Vagina (tissue), 2 donors: ENCODE measurements at places on chromosomes 13 and 19.

GRCh38 chr13:28320884-28321574, 173.9 kb downstream of the FLT1 start:
- no peak for DNase-seq

- no peak for DNase-seq
Measured at GRCh38 chr13:73090823-73091187, 32.0 kb downstream of the KLF5 start.

- no peak for DNase-seq
Measured at GRCh38 chr13:40306817-40307216, 359.6 kb downstream of the FOXO1 start.

- no peak for DNase-seq
Measured at GRCh38 chr19:41784312-41784711, 12.1 kb upstream of the CEACAM3 start.

DNA sequence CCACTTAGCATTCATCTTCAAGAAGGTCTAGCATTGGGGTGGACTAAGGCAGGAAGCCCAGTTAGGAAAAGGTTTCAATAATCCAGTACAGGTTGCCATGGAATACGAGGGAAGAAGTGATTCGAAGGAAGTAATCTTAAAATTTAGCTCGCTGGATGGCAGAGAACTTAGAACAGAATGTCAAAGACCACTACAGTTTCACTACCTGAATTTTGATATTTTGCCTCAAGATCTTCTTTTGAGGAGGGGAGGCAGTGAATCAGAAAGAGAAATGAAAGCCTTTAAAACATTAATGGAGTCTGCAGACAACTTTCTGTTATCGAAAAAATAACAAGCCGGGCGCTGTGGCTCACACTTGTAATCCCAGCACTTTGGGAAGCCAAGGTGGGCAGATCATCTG, 7.0 kb upstream of the RAB8A start:
- DNase-seq = no peak

DNA sequence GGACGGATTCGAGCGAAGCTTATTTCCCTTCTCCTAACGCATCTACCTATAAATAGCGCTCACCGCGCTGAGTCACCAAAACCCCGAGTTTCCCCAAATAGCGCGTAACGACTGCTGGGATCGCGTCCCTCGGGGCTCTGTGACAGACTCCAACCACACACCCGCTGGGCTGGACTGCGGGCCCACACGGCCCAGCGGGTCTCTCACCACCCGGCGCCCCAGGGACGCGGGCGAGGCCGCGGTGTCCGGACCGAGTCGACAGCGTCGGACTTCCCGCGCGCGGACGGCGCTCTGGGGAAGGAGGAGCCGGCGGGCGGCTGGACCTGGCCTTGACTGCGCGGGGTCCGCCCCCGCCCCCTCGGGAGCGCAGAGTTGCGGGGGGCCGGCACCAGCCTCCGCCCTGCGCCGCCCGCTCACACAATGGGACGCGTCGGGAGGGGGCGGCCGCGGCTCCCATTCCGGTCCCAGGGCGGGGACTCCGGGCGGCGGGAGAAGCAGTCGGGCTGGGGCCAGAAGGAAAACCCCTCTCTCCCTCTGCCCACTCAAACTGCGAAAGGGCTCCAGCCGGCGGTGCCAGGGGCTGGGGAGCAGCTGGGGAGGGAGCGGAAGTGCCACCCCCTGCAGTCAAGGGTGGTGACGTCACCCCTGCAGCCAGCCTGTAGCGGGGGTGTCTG, 108.8 kb downstream of the KCNRG start:
- DNase-seq = no peak

- no peak for DNase-seq
Measured at GRCh38 chr13:33550885-33551284, 265.3 kb upstream of the STARD13 start.

DNA sequence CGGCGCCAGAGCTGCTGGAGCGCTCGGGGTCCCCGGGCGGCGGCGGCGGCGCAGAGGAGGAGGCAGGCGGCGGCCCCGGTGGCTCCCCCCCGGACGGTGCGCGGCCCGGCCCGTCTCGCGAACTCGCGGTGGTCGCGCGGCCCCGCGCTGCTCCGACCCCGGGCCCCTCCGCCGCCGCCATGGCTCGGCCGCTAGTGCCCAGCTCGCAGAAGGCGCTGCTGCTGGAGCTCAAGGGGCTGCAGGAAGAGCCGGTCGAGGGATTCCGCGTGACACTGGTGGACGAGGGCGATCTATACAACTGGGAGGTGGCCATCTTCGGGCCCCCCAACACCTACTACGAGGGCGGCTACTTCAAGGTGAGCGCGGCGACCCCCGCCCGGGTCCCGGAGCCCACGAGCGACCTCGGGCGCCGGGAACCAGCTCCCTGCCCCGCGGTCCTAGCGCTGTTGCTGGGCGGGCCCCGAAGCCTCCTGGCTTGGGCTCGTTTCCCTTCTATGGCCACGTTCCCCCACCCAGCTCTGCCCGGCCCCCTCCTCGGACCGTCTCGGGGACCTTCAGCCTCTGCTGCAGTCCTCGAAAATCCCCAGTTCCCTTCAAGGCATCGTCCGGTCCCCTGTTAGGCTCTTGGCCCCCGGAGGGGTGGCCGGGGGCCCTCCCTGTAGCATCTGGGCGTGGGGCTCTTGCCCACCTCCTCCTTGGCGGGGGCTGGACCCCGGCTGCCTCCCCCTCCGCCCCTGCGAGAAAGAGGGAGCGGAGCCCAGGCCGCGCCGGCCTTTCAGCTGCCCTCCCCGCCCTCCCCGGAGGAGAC, at the start of gene CDC34:
CDC34 (plus strand) TSS at position 8 of the 808 bp plus-strand sequence; CDS start at position 180, 172 bp downstream.
- no peak for DNase-seq

GRCh38 chr19:3450796-3451411, 29.4 kb downstream of the SMIM24 start:
- DNase-seq = no peak

- DNase-seq = no peak
Measured at GRCh38 chr13:66895780-66896179, 334.4 kb downstream of the PCDH9 start.

GRCh38 chr19:11699931-11700794, 38.6 kb downstream of the ZNF823 start:
- DNase-seq = no peak

DNA sequence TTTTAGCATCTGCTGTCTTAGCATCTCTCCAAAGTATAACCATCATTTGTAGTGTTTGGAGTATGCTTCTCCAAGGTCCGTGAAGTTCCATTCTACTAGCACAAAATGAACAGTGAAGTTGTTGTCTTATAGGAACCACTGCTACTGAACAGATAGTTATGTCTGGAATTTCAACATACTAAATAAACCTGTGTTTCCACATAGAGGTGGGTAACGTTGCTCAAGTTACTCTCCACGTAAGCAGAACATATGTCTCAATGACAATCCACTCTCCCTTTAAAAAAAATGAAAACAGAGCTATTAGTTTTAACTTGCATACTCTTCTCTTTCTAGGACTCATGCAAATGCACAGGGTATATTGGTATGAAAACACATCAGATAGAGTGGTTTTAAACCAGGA, 184.3 kb upstream of the TRPC4 start:
- DNase-seq = no peak

- DNase-seq = no peak
Measured at GRCh38 chr13:23778879-23779278, 110.3 kb downstream of the MIPEP start.

DNA sequence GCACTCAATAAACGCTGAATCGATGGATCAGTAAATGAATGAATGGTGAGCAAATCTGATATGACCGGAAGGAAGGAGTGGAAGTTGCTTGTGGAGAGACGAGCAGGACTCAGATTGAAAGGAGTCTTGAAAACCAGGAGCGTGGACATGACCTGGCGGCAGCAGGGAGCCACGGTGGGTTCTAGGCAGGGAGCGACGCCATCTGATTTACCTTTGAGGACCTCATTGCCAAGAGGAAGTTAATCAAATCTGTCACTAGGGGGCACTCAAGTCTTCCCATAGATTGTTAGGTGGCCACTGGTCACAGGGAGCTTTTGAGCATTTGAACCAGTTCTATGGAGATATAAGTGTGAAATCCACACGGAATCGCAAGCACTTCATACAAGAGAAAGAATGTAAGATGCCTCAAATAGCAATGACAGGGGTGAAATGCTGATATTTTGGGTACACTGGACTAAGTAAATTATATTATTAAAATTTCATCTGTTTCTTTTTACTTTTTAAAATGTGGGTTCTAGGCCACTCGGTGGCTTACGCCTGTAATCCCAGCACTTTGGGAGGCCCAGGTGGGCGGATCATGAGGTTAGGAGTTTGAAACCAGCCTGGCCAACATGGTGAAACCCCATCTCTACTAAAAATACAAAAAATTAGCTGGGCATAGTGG, 9.2 kb upstream of the FBN3 start:
- DNase-seq = no peak

GRCh38 chr19:12093777-12094176, 29.2 kb downstream of the ZNF844 start:
- no peak for DNase-seq

DNA sequence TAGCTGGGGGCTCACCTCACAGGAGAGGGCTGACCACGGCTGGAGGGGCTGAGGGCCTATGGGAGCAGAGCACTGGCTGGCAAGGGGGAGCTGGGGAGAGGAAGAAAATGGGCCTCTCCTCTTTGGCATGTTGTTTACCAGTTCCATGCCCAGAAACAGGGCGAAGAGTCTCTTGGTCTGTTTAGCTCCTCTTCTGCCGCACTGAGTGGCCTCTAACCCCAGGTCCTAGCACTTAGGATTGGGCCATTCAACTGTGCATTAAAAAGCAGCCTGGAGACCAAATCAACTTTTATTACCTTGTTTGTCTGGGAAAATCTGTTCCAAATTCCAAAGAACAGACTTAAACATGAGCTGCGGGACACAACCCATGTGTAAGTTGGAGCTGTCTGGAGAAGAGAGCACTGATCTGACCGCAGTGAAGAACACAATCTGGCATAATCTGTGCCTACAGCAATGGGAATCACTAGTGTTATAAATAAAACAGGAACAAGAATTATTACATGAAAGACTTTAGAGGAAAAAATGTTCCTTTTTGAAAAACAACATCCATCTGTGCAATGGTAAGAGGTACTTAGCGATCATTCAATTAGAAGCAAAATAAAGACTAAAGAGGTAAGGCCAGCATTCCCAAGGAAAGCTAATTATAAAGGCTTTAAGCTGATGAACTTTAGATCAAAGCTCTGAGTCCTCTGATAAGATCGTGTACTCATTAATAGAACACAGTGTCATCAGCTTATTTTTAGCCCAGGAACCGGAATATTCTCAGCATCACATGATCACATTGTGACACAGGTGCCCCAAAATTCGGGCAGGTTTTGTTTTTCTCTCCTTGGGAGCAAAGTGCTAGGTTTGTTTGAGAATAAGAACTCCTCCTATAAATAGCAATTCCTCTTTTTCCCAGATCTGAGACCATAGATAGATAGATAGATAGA, 243.2 kb downstream of the COL4A1 start:
- no peak for DNase-seq

- no peak for DNase-seq
Measured at GRCh38 chr13:101869553-101869952, 417.1 kb downstream of the ITGBL1 start.

DNA sequence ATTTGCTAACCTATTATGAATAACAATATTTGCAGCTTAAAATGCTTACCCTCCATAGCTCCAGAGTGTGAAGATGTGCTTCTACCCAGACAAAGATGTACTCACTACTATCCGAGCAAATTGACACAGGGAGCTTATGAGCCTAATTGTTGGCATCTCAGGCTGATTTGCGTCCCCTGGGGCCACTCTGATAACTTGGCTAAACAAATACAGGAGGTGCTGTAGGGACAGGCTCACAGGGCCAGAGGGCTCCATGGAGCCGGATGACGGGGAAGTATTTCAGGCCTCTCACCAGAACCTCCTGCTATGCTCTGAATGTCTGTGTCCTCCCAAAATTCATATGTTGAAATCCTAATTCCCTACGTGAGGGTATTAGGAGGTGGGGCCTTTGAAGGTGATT, 26.7 kb upstream of the C19orf12 start:
- DNase-seq = no peak

DNA sequence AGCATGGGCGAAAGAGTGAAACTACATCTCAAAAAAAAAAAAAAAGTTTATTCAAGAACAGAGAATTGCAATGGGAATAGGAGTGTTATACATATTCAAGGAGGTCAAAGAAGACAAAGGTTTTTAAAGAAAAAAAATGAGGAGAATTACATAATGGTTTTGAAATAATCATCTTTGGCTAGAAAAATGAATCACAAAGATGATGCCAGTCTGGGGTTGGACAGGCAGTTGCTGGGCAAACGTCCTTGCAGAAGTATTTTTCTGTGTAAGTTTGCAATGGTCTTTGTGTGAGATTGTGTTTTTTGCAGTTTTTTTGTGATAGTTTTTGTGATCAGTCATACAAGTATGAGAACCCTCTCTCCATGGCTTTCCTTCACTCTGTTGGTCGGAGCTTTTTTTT, 23.7 kb downstream of the LYPD3 start:
- no peak for DNase-seq

- no peak for DNase-seq
Measured at GRCh38 chr19:19606021-19606420, 12.5 kb downstream of the PBX4 start.
